ENCODE measurements at places on chromosomes 3 and 15.
A peak's percentile ranks its signal among the peaks of the same experiment; 100 is the strongest.

DNA sequence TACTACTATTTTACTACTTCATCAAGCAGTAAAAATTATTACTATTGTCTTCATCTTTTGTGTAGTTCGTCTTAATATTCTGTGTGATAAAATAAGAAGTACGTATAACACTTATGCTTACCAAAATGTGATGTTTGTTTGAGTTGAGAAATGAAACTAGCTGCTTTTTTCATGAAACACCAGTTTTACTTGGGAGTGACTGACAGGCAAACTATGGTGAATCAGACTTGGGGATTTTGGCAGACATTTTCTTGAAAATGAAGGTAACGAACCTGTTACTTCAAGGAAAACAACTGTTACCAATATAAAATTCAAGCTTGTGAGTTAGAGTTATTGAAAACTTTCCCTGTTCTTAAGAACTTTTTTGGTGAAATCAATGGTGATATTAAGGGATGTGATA, 10.3 kb downstream of the U2SURP start:
- DNase-seq: no peak

GRCh38 chr3:10474847-10475246, 30.5 kb downstream of the ATP2B2 start:
- DNase-seq: no peak

- no peak for DNase-seq
These were observed 416.0 kb downstream of the OCA2 start for GRCh38 chr15:27683121-27683520.

DNA sequence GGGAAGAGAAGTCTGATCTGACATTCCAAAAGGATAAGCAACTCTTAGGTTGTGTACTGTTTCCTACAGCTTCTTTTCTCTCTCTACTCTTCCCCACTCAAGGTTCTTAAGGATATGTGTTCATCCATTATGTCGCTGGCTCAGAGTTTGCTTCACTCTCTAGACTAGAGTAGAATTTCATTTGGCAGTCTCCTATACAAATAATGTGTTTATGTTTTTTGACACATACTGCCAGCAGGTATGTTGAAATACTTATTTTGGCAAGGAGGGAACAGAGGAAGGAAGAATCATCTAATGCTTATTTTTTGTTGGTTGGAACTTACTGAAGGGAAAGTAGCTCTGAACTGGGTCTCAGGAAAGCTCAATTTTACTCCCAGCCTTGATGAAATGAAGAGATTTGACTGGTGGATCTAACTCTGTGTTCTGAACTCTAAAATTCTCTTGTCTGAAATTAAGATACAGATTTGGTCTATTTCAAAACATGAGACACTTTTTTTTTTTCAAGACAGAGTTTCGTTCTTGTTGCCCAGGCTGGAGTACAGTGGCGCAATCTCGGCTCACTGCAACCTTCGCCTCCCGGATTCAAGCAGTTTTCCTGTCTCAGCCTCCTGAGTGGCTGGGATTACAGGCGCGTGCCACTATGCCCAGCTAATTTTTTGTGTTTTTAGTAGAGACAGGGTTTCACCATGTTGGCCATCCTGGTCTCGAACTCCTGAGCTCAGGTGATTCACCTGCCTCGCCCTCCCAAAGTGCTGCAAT, 7.6 kb upstream of the EMC3 start:
- no peak for DNase-seq

DNA sequence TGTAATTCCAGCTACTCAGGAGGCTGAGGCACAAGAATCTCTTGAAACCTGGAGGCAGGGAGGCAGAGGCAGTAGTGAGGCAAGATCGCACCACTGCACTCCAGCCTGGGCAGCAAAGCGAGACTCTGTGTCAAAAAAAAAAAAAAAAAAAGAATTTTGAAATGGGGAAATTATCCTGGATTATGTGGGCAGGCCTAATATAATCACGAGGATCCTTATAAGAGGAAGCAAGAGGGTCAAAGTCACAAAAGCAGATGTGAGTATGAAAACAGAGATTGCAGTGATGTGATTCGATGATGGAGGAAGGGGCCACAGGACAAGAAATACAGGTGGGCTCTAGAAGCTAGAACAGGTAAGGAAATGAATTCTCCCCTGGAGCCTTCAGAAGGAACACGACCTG, 159.6 kb downstream of the LEKR1 start:
- DNase-seq: no peak

DNA sequence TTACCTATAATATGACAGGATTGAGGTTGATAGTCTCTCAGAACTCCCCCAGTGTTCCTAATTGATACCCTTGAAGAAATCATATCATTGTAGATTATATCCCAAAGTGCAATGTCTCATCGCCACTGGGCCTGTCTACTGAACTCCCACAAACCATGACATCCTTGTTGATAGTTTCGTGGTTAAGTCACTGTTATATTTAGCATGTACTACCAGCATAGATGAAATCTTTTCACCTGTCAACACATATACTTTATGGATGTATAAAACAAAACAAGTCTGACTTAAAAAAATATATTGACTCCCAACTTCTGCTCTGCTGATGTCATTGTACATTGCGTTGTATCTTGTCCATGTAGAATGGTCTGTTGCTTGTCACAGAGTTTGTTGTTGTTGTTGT, 128.1 kb downstream of the IQCH start:
- no peak for DNase-seq

GRCh38 chr15:24633082-24633481, 42.5 kb upstream of the NPAP1 start:
- DNase-seq: peak; percentile 64

GRCh38 chr3:11563865-11564185, 79.9 kb downstream of the VGLL4 start:
- no peak for DNase-seq
